ENCODE measurements at places on chromosomes 3 and 15.

DNA sequence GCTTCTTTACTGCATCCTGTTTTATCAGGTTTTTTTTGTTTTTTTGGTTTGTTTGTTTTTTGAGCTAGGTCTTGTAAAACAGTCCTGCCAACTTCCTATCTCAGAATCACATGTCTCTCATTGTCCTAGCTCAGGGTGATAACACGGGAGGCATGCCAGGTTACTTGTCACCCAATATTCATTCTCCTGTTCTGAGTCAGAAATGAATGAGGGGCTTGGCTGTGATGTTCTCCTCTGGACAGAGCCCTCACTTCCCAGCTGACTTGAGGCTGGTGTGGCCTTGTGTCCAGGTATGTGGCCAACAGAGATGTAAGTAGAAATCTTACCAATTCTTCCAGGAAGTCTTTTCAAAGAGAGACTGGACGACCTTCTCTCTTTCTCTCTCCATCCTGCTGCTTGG, 317.0 kb downstream of the GABRB3 start:
- DNase-seq = no peak

- DNase-seq = no peak
These were observed 50.6 kb upstream of the PHLDB2 start for GRCh38 chr3:111808439-111808838.

GRCh38 chr3:72496051-72496670, 352.1 kb downstream of the SHQ1 start:
- no peak for DNase-seq

- DNase-seq = no peak
These were observed 13.8 kb upstream of the CCR9 start for GRCh38 chr3:45872569-45872968.

- no peak for DNase-seq
These were observed 3.5 kb upstream of the ITGB5 start for GRCh38 chr3:124890573-124891190.

GRCh38 chr15:27706300-27706699, 392.8 kb downstream of the OCA2 start:
- no peak for DNase-seq

DNA sequence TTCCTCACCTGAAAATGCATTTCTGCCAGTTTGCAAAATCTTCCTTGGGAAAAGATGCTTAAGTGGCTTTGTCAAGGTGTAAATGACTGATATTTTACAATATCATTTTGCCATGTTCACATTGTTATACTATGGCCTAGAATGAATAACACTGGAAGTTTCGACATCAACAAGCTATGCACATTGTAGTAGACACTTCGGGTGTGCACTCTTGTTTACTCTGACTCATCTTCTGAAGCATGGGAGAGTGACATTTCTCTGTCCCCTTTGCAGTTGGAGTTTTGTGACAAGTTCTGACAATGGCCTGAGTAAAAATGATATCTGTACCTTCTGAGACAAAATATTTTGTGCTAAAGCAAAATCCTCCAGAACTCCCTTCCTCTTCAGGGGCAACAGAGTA, 567.0 kb upstream of the RGMA start:
- DNase-seq = no peak

DNA sequence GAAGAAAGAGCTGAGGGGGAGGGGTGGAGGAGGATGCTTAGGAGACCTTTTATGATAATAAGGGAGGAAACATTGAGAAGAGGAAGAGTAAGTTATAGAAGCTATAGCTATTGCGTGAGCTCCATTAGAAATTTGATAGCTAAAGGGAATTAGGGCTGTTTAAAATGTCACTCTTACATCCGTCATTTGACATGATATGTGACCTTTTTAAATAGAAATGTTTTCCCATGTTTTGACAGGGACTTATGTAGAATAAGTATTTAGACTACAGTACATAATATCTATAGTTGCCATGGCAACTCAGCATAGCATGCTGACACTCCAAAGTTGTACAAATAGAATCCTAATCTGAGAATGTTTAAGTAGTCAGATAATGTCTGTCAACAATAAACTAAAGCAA, 19.2 kb downstream of the RAD51 start:
- no peak for DNase-seq

- no peak for DNase-seq
These were observed 26.0 kb downstream of the MUC20 start for GRCh38 chr3:195746751-195747150.

- DNase-seq = no peak
These were observed 177.2 kb downstream of the LRRC3B start for GRCh38 chr3:26799679-26800317.

- no peak for DNase-seq
These were observed 74.7 kb downstream of the XXYLT1 start for GRCh38 chr3:195196266-195196665.

DNA sequence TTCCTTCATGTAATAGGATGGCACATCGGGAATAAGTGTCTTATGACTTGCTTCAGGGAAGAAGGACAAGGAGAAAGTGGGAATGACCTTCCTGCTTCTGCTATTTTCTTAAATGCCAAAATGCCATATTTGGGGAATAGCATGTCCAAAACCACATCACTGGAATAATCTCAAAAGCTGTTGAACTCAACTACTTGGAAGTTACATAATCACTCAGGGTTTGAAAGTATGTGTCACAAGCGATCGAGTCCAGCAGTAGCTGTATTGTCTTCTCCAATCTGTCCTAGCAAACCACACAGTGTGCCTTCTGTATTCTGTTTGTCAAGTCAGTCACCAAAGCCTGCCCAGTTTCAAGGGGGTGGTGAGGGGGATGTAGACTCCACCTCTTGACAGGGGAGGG, 58.3 kb upstream of the GADL1 start:
- DNase-seq = no peak

DNA sequence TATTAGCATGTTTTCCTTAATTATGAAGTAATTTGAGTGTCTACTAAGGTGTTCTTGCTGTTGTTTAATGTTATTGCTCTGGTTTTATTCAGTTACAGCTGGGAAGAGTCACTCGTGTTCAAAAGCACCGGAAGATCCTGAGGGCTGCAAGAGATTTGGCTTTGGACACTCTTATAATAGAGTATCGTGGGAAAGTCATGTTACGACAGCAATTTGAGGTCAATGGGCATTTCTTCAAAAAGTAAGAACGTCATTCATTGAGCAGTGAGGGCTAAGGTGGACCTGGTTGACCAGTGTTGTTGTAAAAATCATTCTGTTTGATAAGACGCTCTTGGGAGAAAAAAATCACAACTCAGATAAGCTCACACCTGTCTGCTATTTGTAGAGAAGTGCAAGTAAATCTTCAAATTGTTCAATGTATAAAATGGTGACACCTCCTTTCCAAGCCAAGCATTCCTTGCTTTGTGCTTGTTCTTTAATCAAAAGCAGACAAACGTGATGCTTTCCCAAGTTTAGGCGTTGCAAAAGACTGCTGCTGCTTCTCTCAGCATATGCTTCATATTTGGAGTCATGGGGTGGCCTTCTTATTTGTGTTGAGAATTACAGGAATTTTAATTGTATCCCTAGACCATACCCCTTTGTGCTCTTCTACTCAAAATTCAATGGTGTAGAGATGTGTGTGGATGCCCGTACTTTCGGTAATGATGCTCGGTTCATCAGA, 44.2 kb downstream of the SETD5 start:
- no peak for DNase-seq

DNA sequence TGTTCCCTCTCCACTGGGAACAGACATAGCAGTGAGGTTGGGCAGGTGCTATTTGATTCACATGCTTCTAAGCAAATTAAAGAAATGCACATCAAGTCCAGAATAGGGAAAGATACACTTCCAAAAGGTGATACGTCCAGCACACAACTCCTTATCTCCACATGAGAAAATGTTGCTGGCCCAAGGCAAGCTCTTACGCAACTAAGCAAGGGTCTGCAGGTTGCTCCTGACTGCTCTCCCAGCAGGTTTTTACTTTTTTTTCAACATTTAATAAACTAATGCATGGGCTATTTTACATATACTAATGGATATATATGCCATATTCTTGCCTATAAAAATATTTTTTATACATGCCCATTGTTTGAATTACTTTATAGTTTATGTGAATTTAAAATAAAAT, 818.5 kb upstream of the ROBO1 start:
- DNase-seq = no peak

GRCh38 chr15:80611543-80612080, 83.5 kb upstream of the ABHD17C start:
- no peak for DNase-seq

- DNase-seq = no peak
These were observed 340.2 kb downstream of the LRRC3B start for GRCh38 chr3:26962492-26963360.

GRCh38 chr3:145450018-145450682, 710.8 kb downstream of the PLOD2 start:
- DNase-seq = no peak

- peak; percentile 29 for DNase-seq
These were observed 107.2 kb upstream of the RASGRP1 start for GRCh38 chr15:38671675-38672254.

- DNase-seq = no peak
These were observed 373.4 kb downstream of the NLGN1 start for GRCh38 chr3:173770796-173771573.

DNA sequence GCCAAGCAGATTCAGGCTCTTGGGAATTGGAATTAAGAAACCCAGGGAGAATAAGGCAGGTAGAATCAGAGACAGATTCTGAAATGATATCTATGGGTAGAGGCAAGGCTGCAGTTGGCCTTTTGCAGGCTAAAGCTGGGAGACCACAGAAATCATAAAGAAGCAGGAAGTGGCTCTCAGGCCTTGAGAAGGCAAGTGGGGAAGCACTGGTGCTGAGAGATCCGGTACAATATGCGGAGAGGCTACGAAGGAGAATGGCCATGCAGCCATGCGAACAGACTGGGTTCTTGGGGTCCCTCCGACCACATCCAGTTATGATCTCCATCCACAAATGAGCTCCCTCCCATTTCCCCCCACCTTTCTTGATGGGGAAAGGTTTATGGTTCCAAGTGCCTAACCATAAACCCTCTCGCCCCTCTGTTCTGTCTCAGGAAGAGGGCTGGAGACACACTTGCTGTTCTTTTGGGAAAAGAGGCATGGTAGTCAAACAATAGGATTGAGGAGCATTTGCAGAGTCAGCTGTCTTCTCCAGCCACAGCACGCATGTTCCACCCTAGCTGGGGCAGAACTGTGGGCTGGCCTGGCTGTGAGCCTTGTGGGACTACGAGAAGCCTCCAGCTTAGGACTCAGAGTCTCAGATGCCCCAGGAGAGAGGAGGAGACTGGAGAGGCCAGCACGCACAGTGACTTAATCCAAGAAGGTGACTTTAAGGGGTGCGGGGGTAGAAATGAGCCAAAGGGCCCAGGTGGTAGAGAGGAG, 99.6 kb downstream of the RPLP1 start:
- DNase-seq = no peak

DNA sequence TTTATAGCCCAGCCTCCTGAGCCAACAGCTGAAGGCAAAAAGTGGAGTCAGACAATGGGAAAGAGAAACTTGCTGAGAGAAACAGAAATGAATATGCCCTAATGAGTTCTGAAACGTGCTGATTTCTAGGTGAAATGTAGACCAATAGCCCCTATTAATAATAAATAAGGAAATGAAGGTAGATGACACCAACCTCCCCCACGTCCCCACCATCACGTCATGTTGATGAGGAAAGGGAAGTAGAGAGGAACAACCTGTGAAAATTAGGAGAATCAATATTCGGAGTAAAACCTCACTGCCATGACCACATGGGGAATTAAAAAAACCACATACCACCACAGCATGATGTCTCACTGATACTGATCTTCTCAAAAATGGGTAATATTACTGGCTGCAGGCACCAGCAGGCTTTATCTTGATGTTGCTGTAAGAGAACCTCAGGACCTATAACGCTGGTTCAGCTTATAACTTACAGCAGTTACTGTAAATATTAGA, 64.0 kb downstream of the KAT2B start:
- peak; percentile 19 for DNase-seq

GRCh38 chr3:54322354-54322753, 200.0 kb downstream of the CACNA2D3 start:
- no peak for DNase-seq

- no peak for DNase-seq
These were observed 456.6 kb downstream of the SHQ1 start for GRCh38 chr3:72391659-72392058.

GRCh38 chr3:28718074-28718849, 369.6 kb upstream of the AZI2 start:
- no peak for DNase-seq

DNA sequence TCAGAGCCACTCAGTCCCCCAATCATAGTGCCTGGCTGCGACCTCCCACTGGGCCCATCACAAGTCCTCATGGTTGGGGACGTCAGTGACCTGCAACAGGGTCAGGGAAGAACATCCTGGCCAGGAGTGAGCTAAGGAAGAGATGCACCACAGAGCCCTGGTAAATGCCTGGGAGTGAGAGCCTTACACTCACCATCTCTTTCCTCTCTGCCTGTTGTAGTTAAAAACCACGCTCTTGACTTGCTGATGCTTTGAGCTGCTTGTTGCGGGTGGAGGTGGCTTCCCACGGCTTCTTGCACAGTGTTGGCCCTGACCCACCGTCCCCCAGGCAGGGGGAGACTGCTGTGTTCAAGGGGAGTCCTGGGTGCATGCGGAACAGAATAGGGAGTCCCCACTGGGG, 91.1 kb upstream of the RGMA start:
- DNase-seq = no peak

DNA sequence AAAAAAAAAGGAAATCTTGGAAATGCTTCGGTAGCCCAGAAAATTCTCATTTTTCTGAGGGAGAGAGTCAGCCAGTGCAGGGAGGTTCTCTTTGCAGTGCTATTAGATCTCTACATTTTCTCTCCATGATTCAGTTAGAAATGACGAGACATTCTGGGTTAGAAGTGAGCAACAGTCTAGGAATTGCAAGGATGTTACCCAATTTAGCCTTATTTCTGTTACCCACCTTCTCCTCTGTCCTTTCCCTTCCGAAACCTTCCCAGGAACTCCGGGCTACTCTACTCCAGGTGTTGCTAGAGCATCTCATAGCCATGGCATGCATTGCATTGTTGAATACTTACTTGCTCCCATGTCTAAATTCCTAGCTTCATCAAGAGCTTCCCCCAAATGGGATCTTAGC, 106.8 kb downstream of the EDEM1 start:
- no peak for DNase-seq

DNA sequence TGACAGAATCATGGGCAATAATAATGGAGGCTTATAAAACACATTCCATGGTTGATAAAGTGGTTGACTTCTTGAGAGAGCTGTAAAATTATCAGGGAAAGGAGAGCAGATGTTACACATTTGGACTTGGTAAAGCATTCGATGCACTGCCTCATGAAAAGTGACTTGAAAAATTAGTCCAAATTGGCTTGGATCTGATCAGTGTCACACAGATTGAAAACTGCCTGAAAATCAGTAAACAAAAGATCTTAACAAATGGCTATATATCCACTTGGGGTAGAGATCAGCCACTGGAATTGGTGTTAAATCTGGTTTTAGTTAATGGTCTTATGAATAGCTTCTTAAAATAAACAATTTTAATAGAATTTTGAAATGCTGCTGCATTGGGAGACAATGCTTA, 20.3 kb downstream of the SHOX2 start:
- no peak for DNase-seq

- no peak for DNase-seq
These were observed 50.1 kb downstream of the HCN4 start for GRCh38 chr15:73318463-73319351.

DNA sequence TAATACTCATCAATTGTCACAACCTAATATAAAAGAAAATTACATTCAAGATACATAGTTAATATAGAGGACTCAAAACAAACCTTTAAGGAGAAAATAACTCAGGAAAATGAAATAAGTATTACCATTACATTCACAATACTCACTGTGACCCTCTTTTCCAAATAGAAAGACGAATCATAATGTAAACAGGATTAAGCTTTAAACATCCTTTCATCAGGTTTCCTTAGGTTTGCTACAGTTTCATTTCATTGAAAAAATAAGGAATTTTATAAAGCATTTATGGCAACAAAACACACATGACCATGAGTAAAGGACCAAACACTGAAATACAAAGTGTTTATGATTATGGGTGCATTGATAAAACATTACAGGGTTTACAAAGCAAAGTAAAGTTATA, 162.7 kb downstream of the ALCAM start:
- no peak for DNase-seq
